CD4-positive, alpha-beta T cell treated with Interleukin-15 for 4 hours (primary cell): ENCODE measurements at places on chromosomes 1 and 21.

GRCh38 chr1:109776911-109777310 is 13.2 kb upstream of the EPS8L3 start:
- DNase-seq, result peak; percentile 80

DNA sequence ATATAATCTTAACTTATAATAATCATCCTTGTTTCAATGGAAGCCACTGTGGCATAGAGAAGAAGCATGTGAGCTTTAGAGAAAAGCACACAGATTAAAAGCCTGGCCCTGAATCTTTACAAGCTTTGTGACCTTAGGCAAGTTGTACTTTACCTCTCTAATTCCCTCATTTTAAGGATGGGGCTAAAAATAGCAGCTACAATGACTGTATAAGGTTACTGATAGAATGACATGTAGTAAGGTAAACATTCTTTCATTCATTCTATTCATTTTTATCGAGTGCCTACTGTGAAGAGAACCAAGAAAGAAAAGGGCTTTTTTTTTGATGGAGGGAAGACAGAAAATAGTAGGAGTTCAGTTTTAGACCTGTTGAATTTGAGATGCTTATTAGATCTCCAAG is 25.6 kb downstream of the CDKN2C start:
- DNase-seq, result no peak

DNA sequence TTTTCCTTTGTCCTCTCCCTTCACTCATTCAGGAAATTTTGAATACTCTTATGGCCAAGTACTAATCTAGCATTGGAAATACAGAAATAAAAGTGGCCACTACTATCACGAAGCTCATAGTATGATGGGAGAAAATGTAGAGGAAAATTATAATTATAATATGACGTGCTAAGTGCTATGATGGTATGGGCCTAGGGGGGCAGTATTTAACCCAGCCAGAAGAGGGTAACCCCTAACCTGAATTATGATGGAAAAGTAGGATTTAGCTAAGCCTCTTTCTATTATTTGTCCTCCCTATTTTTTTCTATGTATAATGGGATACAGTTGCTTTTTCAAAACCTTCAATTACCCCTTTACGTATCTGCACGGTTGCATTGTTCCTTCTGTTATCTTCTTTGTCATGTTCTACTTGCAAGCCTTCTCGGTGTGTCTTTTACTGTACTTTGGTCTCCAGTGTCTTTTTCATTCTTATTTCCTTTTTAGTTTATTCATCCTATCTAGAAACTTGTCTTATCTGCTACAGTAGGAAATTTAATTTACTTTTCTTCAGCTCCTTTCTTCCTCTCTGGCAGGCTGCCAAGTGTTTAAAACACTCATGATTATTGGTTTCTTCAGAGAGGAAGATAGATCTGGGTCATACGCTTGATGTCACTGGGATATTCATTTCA is 88.8 kb upstream of the GPR52 start:
- no peak for DNase-seq

DNA sequence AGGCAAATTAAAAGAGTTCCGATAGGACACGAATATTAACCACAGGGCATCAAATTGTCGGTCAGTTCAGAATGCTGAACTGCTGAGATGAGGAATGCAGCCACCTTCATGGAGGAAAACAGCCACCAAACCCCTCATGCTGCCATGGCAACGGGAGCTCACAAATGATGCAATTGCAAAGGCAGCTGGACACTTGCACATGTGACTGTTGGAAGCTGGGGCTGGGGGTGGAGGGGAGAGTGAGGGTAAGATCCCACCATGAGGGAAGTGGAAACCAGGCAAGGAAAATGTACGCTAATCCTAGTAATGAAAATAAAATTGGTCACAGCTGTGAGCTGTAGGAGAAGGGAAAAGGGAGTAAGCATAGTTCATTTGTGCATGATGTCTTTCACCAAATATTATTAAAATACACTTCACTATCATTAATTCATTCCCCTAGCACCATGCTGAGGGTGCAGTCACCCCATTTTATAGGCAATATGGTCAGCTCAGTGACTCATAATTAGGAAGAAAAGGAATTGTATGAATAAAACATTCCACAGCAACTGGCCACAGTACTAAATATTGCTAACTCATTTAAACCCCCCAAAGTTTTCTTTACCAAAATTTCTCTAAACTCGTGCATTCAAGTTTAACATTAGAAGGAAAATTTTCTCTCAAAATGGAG is 15.3 kb downstream of the BECN2 start:
- no peak for DNase-seq

GRCh38 chr1:187326557-187326956 is 497.8 kb downstream of the PLA2G4A start:
- no peak for DNase-seq

- peak; percentile 37 for DNase-seq
Observed at GRCh38 chr1:13809461-13810159, 109.6 kb downstream of the PRDM2 start.

DNA sequence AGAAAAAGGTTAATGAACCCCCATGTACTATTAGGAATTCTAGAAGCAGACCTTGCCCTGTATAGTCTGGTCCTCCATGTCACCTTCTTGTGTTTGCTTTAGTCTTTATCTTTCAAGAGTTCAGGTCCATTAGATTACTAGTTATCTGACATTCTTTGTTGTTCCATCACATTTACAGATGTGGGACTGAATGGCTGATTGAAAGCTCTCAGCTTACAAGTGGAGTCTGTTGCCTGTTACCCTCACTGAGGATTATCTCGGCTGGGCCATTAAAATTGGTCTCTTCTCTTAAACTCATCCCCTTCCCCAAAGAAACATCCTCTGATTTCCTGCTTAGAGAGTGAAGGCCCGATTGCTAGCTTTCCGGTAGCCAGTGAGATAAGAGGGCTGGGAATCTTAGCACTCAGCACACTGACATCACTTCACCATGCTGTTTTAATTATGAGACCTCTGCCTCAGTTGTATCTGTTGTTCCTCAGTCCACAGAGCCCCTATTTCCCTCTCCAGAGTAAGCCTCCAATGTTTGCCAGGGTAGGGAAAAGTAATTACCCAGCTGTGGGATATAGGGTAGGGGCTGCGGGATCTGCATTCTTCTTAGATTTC is 76.8 kb downstream of the LPGAT1 start:
- no peak for DNase-seq

GRCh38 chr1:238409191-238409850 is 518.6 kb upstream of the ZP4 start:
- no peak for DNase-seq

DNA sequence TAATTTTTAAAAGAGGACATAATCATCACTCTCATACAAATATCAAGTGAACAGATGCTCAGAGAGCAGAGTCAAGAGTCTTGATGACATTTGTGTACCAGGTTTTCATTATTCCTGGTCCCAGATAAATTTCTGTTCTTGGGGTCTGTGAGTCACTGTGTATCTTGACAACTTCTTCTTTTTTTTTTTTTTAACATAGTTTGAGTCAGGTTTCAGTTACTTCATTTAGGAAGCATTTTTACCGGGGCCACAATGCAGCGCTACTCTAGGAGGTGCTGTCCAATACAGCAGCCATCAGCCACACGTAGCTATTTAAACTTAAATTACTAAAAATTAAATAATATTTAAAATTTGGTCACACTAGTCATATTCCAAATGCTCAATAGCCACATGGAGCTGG is 188.1 kb upstream of the SAMSN1 start:
- no peak for DNase-seq

GRCh38 chr1:197806718-197807117 is 31.4 kb upstream of the DENND1B start:
- no peak for DNase-seq

- DNase-seq, result peak; percentile 8
Observed at GRCh38 chr1:10152709-10153284, 57.6 kb upstream of the KIF1B start.

GRCh38 chr1:222285526-222285925 is 262.4 kb downstream of the HHIPL2 start:
- DNase-seq, result no peak

DNA sequence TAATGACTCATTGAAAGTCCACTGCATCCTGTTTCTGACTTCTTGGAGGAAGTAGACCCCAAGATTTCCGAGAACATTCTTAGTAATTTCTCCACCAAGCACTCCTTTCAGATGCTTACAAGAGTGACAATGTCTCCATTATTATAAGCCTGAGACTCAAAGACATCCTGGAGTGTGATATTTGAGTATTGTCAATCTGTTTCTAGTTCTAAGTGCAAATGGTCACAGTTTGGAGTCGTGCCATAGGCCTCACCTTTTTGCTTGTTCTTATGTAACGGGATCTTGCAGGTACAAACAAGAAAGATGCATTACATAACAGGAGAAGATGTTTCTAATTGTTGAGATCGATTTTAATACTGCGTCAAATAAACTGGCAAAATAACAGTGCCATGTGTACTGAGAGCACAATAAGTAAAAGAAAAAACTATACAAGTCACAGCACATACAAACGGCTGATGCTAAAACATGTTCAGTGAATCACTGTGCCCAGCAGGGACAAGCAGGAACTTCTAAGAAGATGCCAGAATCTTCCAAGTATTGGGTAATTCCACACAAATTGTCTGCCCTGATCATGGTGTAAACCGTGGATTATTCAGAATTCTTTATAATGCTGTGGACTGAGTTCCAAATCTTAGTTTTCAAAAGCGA is 54.1 kb downstream of the CD2 start:
- DNase-seq, result peak; percentile 76

- DNase-seq, result no peak
Observed at GRCh38 chr1:107548276-107548675, 407.4 kb downstream of the NTNG1 start.
